ENCODE measurements at places on chromosomes 5 and 9.

- no peak for DNase-seq
Measured at GRCh38 chr9:108687006-108687987, 168.5 kb downstream of the ACTL7B start.

DNA sequence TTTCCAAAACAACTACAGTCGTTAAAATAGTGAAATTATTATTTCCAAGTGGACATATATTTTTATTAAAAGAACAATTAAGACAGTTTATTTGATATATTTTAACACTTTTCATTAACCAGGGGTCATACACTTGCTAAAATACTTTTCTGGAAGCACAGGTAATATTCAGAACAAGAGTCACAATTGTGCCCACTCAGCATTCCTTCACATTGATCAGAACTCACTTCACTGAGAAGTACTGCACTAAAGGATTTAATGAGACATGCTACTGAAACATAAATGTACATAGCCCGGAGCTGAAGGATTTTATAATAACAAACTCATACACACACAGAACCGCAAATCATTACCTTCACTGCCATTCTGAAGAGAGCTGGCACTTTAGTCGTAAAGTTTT, 361.8 kb downstream of the ARL15 start:
- no peak for DNase-seq

- DNase-seq = no peak
Measured at GRCh38 chr5:91712718-91713117, 329.6 kb upstream of the ARRDC3 start.

DNA sequence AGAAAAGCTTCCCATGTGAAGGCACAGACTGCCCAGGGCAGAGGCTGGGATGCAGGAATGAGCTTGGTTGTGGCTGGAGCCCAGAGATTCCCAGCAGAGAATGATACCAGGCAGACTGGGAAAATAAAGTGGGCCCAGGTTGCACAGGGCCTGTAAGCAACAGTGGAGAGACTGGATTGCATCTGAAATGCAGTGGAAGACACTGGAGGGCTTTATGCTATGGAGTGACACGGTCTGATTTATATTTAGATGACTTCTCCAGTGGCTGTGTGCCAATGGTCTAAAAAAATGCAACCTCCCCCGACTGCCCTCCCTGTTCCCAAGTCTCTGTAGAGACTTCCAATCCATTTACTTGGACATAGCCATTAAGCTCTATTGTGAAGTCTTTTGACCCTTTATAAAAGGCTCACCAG, 951.1 kb upstream of the DMAC1 start:
- DNase-seq = no peak

DNA sequence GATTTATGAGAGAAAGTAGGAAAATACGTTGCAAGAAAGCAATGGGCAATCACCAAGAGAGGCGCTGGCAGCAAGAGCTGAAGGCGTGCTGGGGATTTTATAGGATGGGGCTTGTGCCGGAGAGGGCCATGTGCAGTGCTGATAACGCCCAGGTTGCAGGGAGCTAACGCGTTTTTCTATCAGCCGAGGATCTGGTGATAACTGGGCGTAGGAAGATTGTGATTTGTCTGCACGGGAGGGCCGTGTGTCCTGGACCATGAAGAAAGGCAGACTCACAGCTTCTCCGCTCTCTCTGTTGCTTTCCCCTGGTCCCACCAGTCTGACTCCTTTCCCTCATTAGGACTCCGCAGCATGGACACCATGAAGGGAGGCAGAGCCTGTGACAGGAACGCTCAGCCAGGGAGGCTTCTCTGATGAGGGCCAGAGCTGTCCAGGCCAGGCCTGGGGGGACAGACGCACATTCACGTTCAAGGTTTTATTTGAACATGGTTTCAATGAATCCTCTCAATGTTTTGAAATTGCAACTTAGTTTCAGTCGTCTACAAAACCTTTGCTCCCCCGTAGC, 11.9 kb upstream of the CACNA1B start:
- DNase-seq = no peak

GRCh38 chr9:125038166-125038565, 97.3 kb upstream of the GOLGA1 start:
- DNase-seq = no peak

DNA sequence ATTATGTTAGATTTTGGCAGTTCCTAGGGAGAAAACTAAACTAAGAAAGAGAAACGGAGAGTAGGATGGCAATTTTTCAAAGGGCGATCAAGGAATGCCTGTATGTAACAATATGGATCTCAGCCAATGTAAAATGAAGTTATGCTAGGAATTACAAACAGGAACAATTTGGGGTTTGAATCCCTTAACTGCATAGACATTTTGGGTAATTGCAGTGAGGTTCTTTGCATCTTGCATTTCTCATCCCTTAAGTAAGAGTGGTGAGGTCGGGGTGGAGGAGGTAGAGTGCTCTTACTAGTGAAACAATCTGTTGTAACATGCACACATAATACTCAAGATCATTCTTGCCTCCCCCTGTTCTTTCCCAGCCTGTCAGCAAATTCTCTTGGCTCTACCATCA, 137.6 kb downstream of the NPR3 start:
- DNase-seq = no peak

DNA sequence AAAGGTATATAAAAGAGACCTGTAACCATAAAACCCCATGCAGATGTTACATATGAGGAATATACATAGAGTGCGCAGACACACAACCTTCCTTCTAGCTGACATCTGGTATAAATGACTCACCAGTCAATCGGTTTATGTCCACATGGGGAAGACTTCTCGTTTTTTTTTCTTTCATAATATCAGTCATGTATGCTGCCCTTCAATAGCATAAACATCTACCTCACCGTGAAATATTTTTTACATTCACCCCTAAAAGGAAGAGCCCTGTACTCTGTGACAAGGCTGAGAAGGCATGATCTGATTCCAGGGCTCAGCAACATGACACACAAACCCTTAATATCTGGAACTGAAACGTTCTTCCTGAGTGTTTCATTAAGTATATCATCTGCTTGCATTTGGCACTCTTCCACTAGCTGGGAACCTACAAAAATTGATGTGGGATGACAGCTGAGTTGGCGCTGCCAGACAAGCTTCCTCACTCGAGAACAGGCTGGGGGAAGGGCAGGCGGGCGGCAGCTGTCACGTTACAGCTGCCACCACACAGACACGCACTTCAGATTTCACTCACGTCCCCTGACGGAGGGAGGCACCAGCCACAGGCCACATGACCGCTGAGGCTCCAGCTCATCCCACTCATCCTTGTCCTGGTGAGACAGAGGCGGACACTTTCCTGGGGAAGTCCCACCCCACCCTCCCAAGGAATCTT, 74.2 kb downstream of the SHB start:
- peak; percentile 92 for DNase-seq

DNA sequence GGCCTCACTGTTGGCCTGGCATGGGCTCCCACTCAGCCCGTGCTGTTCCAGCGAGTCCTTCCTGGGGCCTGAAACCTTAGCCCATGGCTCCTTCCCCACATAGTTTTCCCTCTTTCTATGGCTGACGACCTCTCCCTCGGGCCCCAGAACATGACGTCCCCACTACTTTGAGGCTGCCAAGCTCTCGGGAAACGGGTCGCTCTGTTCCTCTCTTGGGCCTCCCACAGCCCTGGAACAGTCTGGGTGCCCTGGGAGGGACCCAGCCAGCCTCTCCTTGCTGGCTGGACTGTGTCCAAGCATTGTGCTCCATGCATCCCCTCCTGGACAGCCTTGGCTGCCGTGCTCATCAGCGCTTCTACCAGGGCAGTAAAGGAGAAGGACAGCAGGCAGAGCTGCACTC, 118.3 kb downstream of the SYK start:
- DNase-seq = no peak

DNA sequence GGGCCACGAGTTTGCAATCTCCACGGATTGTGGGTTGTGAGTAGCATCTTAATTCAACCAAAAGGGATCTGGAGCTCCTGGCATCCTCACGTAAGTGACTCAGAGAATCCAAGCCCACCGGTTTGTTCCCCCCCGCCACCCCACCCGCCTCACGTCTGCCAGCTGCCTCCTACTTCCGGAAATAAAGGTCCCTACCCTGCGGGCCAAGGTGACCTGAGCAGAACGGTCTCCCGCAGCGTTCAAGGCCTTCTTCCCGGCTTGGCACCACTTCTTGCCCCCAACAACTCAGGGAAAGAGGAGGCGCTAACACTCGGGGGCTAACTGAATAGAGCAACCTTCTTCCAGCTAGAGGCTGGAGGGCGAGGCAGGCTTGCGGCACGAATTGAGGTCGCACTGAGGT, 8.8 kb upstream of the GPRIN1 start:
- DNase-seq = no peak

DNA sequence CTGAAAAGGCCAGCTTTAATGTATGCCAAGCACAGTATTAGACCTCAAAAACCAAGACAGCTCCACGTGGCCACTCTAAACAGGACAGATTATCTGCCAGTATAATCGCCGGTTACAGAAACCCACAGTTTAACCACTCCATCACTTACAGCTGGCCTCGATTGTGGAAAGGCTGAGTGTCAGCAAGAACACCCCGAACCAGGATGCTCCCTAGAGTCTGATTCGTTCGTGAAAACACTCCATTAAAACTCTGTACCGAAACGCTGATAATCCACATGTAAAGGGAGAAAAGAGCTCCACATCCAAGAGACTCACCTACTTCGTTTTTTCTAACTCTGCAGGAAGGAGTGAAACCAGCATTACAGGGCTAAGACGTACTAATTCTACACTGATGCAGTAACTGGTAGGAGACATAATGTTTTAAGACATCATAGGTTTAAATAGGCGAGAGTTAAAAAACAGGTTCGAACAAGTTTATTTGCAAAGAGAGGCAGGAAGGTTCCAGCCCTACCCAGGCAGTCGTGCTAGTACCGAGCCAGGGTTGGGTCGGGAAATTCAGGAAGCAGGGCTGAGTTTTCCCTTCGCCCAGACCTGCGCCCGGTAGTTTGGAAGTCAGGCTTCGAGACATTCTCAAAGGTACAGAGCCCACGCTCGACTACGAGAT, 949 bp downstream of the SERINC5 start:
- peak; percentile 34 for DNase-seq

GRCh38 chr9:129783516-129784361, 19.2 kb upstream of the TOR1B start:
- DNase-seq = peak; percentile 71

DNA sequence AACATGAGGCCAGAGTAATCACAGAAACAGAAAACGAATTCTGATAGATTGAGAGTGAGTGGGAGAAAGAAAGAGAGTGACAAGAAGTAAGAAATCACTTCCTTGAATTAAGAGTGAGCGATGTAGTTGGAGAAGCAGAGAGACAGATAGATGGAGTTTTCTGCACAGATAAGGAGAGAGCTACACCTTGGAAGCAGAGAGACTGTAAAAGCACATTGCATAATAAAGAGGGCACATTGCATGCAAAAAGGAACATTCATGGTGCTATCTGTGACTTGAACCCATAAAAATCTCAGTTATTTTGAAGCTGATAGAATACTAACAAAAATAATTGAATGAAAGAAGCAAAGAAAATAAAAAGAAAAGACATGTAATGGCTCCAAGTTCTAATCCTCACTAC, 943.8 kb downstream of the NR2F1-AS1 start:
- DNase-seq = no peak

- no peak for DNase-seq
Measured at GRCh38 chr9:125993466-125993865, 246.3 kb downstream of the PBX3 start.

DNA sequence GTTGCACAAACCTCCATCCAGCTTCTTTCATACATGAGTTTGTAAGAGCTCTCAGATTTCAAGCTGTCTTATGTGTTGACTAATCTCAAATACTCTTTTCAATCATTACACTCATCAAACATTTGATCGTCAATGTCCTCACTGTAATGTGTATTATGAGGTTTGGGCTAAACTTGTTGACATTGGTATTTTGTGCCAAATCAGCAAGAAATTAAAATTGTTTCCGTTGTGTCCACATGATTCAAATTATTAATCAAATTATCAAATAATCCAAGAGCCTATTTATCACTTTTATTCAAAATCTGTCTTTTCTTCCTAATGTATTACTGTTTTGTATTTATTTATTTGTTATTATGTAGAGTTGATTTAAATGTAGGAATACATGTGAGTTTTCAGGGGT, 283.4 kb downstream of the GAS1 start:
- no peak for DNase-seq

GRCh38 chr9:112224401-112225289, 49.5 kb upstream of the SUSD1 start:
- no peak for DNase-seq
